ENCODE measurements at places on chromosomes 1 and 21.

GRCh38 chr1:54013393-54014008, 4.5 kb downstream of the LDLRAD1 start:
- no peak for DNase-seq

DNA sequence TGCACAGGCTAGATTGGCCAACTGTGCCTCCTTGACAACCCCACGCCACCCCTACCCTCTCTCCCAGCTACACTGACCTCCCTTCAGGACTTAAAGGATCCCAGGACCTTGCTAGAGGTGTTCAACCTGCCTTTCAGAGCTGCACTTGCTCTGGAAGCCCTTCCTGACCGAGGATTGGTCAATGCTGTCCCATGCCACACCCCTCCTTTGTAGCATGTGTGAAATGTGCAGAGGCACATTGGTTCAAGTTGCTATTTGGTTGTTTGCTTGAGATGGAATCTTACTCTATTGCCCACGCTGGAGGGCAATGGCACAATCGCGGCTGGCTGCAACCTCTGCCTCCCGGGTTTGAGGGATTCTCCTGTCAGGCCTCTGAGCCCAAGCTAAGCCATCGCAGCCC, 21.8 kb downstream of the ACTA1 start:
- no peak for DNase-seq

DNA sequence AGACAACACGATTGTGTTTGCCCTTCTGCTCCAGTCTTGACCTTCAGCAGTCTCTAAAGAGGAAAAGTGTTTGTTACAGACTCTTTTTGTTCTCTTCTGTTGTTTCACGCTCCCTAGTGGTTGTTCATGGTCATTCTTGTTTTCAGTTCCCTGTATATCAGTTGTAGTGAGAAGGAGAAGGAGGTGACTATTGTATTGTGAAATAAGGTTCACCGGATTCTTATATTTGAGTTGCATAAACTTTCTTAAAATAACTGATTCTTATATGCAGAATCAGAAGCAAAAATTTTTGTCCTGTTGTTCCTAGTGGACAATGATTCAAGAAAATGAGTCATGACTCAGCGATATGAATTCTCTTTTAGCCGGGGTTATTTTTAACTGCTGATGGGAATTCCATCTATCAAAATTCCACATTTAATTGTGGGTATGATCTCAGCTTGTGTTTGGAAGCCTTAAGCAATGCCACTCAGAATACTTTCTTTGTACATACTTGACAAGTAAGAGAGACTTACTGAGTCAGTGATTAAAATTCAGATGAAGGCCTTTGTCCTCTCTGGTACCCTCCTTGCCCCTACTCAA, 152.2 kb downstream of the CLEC20A start:
- DNase-seq, result no peak

DNA sequence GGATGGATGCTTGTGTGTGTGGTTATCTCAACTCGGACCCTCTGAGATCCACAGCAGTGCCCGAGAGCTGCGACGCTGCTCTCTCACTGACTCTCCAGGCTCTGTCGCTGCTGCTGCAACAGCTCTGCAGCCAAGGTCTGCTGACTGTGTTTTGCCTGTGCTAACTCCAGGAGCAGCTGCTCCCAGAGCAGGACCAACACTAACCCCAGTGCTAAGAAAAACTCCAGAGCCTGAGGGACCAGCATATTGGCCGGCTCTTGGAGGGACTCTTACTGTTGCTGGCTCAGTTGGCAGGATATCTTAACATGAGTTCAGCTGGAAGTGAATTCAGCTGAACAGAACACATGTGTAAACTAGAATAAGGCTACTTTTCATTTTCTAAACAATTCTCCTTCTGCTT, 4.4 kb downstream of the LCE2C start:
- DNase-seq, result no peak

DNA sequence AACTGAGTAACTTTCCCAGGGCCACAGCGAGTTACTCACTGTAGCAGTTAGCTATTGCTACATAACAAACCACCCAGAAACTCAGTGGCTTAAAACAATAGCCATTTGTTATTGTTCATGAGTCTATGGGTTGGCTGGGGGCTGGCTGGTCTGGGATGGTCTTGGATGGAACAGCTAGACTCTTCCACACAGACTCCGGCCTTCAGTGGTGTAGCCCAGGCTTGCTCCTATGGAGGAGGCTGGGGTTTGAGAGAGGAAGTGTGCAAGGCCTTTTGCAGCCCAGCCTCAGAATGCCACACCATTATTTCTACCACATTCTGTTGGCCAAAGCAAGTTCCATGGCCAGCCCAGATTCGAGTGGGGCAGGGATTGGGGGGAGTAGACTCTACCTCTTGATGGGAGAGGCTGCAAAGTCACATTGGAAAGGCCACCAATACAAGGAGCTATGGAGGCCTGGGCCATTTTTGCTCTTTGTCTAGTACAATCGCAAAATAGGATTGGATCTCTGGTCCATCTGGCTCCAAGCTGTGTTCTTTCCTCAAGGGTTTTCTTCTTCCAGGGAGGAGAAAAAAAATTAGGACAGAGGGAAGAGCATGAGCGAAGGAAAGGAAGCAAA, 37.5 kb upstream of the TTC22 start:
- no peak for DNase-seq
